ENCODE measurements at places on chromosomes 4 and X.

DNA sequence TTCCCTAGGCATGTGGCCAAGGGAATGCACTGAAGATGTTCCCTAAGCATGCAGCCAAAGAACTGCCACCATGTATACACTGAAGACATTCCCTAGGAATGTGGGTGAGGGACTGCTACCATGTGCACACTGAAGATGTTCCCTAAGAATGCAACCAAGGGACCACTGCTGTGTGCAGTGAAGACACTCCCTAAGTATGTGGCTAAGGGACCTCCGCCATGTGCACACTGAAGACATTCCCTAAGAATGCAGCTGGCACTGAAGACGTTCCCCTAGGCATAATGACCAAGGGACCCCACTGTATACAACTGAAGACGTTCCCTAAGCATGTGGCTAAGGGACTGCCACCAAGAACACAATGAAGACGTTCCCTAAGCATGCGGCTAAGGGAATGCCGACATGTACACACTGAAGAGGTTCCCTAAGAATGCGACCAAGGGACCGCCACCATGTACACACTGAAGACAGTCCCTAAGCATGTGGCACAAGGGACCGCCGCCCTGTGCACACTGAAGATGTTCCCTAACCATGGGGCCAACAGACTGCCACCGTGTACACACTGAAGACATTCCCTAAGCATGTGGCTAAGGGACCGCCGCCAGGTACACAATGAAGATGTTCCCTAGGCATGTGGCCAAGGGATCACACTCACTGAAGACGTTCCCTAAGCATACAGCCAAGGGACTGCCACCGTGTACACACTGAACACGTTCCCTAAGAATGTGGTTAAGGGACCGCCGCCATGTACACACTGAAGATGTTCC lies 25.6 kb downstream of the DHRSX start:
- no peak overlapping the region for H3K4me3 ChIP-seq
- H3K4me1 ChIP-seq = no peaks in the 10 kb centered on the region
- peaks cover 5% of the 10 kb centered on the region for H3K36me3 ChIP-seq
- no peaks in the 10 kb centered on the region for H3K27me3 ChIP-seq
- H3K27ac ChIP-seq = no peak overlapping the region
- DNase-seq = no peak

- no peak overlapping the region for H3K4me3 ChIP-seq
- H3K36me3 ChIP-seq = no peaks in the 10 kb centered on the region
- peaks cover 36% of the 10 kb centered on the region for H3K27me3 ChIP-seq
- no peak for DNase-seq
- no peaks in the 10 kb centered on the region for H3K4me1 ChIP-seq
Measured at GRCh38 chrX:106178826-106179225, 10.7 kb downstream of the PWWP3B start.

- no peaks in the 10 kb centered on the region for H3K27me3 ChIP-seq
- no peak overlapping the region for H3K27ac ChIP-seq
- no peak for DNase-seq
- no peaks in the 10 kb centered on the region for H3K4me1 ChIP-seq
- H3K36me3 ChIP-seq = no peaks in the 10 kb centered on the region
Measured at GRCh38 chr4:35250761-35251160, 993.6 kb downstream of the ARAP2 start.

GRCh38 chr4:24266951-24267722 lies 317.2 kb downstream of the DHX15 start:
- no peaks in the 10 kb centered on the region for H3K36me3 ChIP-seq
- H3K27me3 ChIP-seq = no peaks in the 10 kb centered on the region
- H3K27ac ChIP-seq = no peak overlapping the region
- no peak overlapping the region for H3K4me3 ChIP-seq
- no peak for DNase-seq

- no peaks in the 10 kb centered on the region for H3K36me3 ChIP-seq
- no peaks in the 10 kb centered on the region for H3K27me3 ChIP-seq
- DNase-seq = no peak
- H3K27ac ChIP-seq = no peak overlapping the region
Measured at GRCh38 chr4:188767496-188767895, 628.3 kb downstream of the TRIML1 start.
